Effector CD8-positive, alpha-beta T cell (primary cell): ENCODE measurements at places on chromosomes 6 and 20.

DNA sequence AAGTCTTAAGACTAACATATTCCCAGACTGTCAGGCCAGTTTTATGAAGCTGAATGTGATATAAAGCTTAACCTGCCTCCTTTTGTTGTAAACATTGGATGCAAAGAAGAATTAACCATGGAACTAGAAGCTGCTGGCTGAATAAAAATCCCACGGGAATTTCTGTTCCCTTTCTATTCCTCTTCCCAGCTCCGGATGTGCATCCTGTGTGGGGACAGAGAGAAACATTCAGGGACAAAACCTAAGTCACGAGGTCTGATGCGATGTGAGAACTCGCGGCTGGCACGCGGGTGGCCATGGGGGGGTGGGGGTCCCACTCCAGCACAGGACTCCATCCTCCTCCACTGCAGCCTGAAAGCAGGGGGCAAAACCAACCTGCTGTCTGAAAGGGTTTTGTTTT lies 32.2 kb downstream of the RAMACL start:
- no peak for DNase-seq

DNA sequence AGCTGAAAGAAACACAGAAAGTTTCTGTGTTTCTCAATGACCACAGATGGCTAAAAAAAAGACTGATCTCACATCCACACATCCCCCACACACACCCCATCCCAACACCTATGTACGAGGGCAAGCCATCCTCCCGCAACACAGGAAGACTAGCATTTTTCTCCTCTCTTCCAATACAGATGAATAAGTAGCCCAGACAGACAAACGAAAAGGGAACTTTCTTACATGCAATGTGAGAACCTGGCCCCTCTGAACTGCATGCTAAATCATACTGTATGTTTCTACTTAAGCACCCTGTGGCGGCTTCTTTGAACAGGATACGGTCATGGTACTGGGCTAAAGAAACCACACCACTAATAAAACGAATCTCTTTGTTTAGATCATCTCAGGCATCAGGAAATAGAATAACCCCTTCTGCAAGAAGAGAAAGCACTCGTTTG lies 116.2 kb downstream of the GMDS start:
- DNase-seq = no peak

GRCh38 chr6:118649918-118650581 lies 1.3 kb downstream of the CEP85L start:
- DNase-seq = no peak

- no peak for DNase-seq
These were observed 52.4 kb upstream of the SPDEF start for GRCh38 chr6:34608321-34609091.

- no peak for DNase-seq
These were observed 17.5 kb upstream of the RIN2 start for GRCh38 chr20:19740512-19740911.

- no peak for DNase-seq
These were observed 100.1 kb upstream of the RGS17 start for GRCh38 chr6:153231048-153231646.

GRCh38 chr20:25077610-25078169 lies 4.3 kb downstream of the VSX1 start:
- DNase-seq = no peak

GRCh38 chr20:57291003-57291402 lies 24.6 kb upstream of the BMP7 start:
- DNase-seq = no peak

GRCh38 chr20:37896932-37897548 lies 5.9 kb upstream of the VSTM2L start:
- no peak for DNase-seq

- no peak for DNase-seq
These were observed 14.2 kb downstream of the RAB23 start for GRCh38 chr6:57207872-57208271.

DNA sequence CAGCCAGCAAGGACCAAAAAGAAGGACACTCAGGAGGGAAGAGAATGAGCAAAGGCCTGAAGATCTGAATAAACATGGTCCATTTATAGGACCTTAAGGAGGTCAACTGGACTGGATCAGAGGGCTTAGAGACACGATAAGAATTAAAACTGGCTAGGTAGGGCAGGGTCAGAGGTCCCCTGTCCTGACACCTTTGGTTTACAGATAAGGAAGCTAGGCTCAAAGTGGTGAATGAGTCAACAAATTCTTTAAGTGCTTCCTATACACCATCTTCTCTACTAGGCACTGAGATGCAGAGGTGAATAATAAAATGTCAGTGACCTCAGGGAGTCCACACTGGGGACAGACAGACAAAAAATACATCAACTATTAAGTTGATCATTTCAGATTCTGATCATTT lies 70.3 kb downstream of the HIVEP2 start:
- no peak for DNase-seq

DNA sequence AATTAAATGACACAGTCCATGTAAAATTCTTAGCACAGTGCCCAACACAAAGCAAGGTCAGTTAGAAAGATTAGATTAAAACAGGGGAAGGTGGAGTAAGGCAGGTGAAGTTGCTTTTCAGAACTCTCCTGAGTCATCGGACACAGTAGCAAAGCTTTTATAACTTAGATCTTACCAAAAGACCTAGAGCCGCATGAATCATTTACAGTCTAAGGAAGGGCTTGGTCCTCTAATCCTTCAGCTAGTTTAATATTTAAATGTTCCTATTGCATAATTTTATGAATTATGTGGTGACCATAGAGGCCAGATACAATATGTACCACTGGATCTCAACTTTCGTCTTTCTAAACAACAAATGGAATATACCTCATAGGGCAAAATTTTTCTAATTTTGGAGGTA lies 202.1 kb upstream of the SNX9 start:
- no peak for DNase-seq

DNA sequence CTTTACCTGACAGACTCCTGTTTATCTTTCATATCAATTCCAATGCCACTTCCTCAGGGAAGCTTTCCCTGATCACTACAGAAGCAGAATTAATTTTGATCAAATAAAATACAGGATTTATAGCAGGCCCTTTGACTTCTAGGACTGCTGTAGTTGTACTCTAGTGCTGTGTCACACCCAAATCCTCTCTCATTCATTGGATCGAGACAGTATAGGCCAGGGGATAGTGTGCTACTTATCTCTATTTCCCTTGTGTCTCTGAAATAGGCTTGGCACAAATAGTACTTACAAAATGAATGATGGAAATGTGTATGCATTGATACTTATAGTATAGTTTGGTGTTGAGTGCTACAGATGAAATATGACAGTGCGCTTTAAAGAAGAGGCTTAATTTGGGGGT lies 19.8 kb downstream of the RALY start:
- no peak for DNase-seq

- DNase-seq = no peak
These were observed 35.1 kb downstream of the SNRNP48 start for GRCh38 chr6:7624796-7625710.

- no peak for DNase-seq
These were observed 85.5 kb upstream of the HTR1B start for GRCh38 chr6:77548662-77549366.

DNA sequence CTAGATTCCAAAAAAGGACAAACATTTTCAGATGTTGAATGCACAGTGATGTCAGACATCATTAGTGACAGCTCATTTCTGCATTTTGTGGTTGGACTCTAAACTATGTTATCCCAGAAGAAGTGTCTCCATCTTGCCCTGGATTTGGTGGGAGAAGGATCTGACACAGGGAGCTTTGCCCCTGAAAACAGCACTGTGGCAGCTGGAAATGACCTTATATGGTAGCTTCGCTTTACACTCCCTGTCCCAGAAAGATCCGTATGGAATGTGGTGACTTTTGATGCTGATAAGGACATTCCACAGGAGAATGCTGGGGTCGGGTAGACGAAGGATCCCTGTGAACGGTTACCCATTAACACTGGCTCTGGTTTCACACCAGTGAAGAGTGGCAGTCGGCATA lies 87.2 kb upstream of the EDN1 start:
- no peak for DNase-seq

DNA sequence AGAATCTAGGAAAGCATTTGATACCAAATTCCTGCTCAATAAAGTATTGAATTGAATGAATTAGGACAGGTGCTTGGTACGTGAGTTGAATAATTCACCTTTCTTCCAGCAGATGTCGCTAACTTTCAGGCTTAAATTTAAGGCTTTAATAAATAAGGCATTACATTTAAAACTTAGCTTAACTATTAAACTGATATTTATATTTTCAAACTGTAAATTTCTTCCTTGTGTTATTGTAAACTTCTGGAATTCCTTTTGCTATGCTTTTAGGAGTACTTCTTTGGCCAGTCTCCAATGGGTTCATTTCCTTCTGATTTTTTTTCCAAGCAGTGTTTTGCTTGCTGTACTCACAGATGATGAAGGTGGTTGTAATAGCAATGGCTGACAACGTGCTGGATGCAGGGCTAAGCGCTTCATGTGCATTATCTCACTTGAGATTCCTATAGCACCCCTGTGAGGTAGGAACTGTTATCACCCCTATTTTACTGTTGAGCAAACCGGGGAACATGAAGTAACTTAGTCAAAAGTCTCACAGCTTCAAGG lies 71.3 kb upstream of the SLC2A12 start:
- peak; percentile 17 for DNase-seq

DNA sequence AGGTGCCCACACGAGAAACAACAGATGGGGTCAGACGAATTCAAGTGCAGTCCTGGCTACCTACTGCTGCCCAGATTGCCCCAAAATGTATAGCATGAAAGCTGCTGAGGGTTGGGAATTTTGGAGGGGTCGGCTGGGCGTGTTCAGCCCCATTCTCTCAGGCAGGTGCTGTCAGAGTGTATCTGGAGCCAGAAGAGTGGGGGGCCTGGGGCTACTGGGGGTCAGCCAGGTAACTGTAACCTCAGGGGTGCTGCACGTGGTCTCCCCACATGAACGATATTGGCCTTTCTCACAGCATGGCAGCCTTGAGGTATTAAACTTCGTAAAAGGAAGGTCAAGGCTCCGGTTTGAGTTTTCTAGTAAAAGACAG lies 14.6 kb downstream of the SYNDIG1 start:
- DNase-seq = no peak

- DNase-seq = no peak
These were observed 23.4 kb downstream of the MGME1 start for GRCh38 chr20:17992224-17992637.

GRCh38 chr20:45963059-45964005 lies 8.7 kb downstream of the ZNF335 start:
- no peak for DNase-seq

GRCh38 chr6:38367231-38367630 lies 272.5 kb downstream of the BTBD9 start:
- no peak for DNase-seq

DNA sequence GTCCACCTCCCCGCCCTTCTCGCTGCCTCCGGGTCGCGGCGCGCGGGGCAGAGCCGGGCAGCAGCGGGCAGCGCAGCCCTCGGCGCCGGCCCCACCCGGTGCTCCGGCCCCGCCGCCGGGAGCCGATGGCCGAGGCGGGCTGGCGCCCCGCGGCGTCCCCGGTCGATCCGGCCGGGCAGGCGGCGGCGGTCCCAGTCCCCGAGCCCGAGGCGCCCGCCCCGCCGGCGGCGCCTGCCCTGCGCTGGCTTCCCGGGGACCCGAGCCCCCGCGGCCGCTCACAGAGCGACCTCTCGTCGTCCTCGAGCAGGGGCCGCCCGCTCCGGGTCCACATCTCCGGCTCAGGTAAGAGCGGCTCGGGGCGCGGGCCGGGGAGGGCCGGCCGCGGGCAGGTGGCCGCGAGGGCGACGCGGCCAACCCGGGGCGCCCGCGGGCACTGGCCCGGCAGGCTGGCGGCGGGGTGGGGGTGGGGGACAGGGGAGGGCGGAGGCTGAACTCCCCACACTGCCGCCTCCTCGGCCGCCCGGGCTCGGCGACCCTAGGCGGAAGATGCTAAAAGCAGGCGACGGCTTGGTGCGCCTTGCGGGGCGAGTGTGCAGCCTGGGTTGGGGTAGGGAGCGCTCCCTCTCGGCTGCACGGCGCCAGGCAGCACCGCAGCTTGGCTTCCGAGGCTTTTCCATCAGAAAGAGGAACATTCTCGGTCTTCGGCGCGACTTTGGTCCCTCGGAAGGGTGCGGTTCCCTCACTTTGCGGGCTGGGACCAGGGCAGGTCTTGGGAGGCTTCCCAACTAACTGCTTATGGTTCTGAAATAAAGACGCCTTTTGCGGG lies 25.6 kb upstream of the FUCA2 start:
- peak; percentile 12 for DNase-seq

GRCh38 chr20:16352321-16352720 lies 220.9 kb downstream of the KIF16B start:
- no peak for DNase-seq

DNA sequence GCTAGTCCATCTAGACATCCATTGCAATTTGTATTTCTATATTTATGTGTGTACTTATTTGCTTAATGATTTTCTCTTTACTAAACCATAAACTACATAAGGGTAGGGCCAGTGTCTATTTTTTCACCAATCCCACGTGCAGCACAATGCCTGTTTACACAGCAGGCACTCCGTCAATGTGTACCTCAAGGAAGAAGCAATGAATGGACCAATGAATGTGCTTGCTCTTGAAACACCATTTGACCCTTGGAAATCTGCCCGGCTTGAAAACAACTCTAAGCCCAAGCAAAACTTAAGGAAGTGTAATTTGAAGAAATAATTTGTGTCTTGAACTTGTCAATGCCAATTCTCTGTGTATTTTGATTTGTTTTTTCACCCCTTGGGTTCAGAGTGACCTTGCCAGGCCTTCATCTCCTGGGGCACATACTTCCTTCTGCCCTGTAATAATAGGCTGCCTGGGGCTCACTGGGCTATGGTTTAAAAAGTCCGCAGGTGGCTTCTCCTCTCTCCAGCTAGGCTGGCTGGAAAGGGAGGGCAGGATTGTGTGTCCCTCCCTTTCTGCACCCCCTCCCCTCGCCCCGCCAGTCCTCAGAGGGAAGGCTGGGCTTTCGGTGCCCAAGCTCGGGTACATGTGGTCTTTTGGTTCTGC lies 140.8 kb upstream of the ARMC2 start:
- DNase-seq = no peak

DNA sequence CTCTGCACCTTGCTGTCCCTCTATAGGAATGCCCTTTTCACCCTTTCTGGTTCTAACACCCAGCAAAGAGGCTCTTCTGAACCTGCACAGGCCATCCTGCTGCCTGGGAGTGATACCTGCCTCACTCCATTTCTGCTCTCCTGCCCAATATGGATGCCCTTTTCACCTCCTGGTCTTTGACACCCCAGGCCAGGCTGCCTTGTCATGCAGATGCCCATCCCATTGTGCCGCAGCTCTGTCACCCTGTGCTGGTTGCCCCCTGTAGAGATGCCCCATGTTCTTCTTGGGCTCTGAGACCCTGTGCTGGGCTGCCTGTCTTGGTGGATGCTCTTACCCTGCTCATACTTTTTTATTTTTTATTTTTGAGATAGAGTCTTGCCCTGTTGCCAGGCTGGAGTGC lies 95.3 kb downstream of the CDKAL1 start:
- no peak for DNase-seq

- no peak for DNase-seq
These were observed 76.0 kb downstream of the ANKRD6 start for GRCh38 chr6:89508755-89509563.

GRCh38 chr6:44072959-44073611 lies 54.2 kb downstream of the MRPL14 start:
- no peak for DNase-seq

GRCh38 chr20:63782051-63782471 lies 42.5 kb downstream of the SLC2A4RG start:
- DNase-seq = peak; percentile 59

- DNase-seq = no peak
These were observed 80.9 kb downstream of the REPS1 start for GRCh38 chr6:138907167-138907566.

- DNase-seq = no peak
These were observed 3.3 kb upstream of the STMND1 start for GRCh38 chr6:17098538-17098937.
